Renal pelvis (tissue), 12 donors: ENCODE measurements at places on chromosomes 6 and 20.

DNA sequence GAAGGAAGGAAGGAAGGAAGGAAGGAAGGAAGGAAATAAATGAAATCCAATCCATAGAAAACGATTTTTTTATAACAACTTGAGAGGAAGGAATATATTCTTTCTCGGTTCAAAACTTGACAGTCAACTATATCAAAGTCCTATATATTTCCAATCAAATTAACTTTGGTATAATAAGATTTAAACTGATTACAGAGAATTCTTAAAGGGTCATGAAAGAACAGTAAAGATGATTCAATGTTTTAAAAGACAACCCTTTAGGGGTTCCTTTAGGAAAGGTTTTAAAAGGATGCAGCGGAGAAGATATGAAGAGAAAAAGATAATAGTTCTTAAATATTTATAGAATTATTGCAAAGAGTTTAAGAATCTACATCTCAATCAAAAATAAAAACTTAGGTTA lies 61.2 kb downstream of the ME1 start:
- DNase-seq: no peak

- no peak for DNase-seq
Measured at GRCh38 chr6:90406142-90406794, 109.6 kb upstream of the BACH2 start.

- DNase-seq: no peak
Measured at GRCh38 chr6:111306104-111306888, 176.7 kb downstream of the REV3L start.

GRCh38 chr6:14477559-14477958 lies 360.0 kb downstream of the CD83 start:
- DNase-seq: no peak

DNA sequence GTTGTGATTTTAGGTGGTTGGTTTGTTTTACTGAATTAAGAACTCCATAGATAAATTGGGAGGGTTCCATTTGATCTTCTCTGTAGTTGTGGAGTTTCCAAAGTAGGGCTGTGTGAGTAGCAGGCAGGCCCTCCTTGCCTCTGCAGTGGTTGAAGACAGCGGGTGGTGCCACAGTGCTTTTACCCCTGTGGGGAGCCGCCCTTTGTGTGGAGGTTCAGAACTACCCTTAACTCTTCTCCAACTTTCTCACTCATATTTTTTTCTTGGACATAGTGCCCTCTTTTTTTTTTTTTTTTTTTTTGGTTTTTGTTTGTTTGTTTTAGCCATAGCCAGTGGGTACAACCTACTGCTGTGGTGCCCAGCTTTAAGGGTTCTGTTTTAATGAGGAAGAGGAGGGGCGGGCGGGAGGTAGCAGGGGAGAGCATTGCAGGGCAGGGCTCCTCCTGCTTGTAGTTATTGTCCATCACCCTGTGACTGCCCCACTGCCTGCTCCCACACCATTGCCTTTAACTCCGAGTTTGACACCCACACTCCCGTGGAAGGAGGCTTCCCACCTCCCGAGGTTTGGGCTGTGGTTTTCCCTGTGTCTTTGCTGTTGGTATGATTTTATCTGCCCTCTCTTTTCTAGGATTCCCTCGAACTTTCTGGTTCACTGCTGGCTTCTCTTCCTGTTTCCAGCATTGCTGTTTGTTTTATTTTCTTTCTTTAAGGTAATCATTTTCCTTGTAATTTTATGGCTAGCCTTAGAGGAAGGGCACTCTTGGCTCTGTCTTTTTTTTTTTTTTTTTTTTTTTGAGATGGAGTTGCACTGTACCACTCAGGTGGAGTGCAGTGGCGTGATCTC lies 50.7 kb downstream of the TIAM2 start:
- DNase-seq: no peak

GRCh38 chr6:125201961-125202729 lies 48.6 kb downstream of the TPD52L1 start:
- no peak for DNase-seq

DNA sequence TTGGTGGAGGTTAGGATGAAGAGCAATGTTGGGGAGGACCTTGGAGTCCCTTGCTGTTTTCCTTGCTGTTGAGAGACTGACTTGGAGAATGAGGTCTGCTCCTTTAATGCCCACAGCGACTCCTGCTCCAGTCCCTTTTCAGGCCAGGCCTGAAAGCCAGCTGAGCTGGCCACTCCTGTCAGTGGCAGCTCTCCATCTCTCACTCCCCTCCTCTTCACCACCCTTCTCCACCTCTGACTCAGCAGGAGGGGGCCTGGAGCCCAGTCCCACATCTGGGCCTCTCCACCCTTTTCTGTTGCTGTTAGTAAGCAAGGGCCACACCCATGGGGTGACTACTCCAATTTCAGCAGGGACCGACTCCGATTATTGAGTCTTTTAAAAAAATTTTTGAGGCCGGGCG lies 2.2 kb downstream of the SNX21 start:
- no peak for DNase-seq

- DNase-seq: no peak
Measured at GRCh38 chr6:44011350-44011920, 115.8 kb downstream of the MRPL14 start.

DNA sequence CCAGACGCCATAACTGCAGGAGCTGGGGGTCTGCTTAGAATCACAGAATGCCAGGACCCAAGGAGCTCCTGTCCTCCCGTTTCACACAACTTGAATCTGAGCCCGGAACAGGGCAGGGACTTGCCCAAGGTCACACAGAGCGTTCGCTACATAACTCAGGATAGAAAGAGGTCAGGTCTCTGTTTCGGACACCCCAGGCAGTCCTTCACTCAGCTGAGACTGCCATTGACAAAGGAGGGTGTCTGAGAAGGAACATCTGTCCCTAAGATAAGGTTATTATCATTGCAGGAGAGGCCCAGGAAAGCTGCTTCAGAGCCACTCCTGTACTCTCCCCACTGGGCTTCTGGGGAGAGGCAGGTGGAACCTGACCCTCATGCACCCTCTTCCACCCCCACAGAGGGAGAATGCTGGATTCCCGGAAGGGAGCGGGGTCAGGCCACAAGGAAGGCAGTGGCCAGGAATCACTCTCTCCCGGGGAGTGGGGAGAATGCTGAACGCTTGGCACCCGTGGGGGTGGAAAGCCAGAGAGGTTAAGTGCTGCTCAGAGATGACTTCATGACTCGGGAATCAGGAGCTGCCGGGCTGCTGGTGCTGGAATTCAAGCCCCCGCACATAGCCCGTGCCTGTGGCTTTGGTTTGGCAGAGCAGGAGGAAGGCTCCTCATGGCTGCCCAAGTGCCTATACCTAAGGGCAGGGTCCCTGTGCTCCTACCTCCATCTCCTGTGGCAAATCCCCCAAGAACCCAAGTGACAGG lies 10.7 kb downstream of the SDC4 start:
- DNase-seq: peak; percentile 66

DNA sequence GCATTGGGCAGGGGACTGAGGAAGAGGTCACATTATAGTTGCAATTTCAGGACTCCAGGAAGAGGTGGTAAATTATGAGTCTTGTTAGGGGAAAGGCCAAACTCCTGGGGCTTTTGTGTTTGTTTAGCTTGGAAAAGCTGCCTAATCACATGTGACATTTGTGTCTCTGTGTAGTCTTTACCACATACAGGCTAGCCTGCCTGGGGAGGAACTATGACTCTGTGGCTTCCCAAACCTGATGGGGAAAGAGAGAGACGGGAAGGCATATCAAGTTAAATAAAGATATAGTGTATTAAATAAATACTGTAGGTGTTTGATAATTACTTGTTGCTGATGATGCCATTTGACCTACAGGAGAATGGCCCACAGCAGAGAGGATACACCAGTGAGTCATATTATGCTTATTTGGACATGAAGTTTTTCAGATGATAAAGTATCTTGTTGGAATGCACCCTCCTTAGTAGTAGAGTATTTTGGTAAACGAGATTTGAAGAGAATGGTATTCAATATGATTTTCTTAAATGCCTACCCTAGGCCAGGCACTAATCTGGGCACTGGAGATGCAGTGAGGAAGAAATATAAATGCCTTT lies 4.0 kb downstream of the BLTP3A start:
- DNase-seq: no peak
